LNCaP clone FGC (cell line): ENCODE measurements at places on chromosomes 2 and 18.

GRCh38 chr2:148026573-148026972, 5.7 kb downstream of the MBD5 start:
- DNase-seq = no peak

DNA sequence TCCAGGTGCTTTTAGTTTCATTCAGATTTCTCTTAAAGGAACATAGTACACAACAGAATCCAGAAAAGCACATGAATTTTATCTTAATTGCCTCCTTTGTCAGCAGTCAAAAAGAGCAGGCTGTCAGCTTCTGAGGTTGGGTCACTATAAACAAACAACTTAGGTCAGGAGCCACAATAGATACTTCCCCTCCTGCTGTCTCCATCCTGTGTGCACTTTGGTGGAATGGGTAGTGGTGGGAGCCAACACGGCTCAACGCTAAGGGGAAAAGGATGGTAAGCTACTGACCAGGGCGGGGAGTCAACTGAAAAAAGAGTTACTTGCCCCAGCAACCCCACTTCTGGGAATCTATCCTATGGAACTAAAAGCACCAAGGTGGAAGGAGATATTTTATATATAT, 121.9 kb downstream of the PAX3 start:
- DNase-seq = no peak

- no peak for DNase-seq
Observed at GRCh38 chr2:139819273-139819796, 1039.1 kb upstream of the NXPH2 start.

- no peak for DNase-seq
Observed at GRCh38 chr2:206558492-206558891, 83.8 kb upstream of the FAM237A start.
